ENCODE measurements at places on chromosomes 4 and X.
A peak's percentile ranks its signal among the peaks of the same experiment; 100 is the strongest.

DNA sequence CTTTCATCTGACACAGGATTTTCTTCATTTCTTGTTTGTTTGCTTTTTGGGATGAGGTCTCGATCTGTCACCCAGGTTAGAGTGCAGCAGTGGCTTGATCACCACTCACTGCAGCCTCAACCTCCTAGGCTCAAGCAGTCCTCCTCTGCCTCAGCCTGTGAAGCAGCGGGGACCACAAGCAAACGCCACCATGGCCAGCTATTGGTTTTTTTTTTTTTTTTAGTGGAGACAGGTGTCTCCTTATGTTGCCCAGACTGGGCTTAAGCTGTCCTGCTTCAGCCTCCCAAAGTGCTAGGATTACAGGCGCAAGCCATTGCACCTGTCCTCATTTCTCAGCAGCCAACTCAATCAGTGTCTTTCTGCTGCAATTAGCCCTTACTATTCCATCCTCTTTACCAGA lies 10.3 kb downstream of the SPRY1 start:
- peaks cover 39% of the 10 kb centered on the region for H3K36me3 ChIP-seq
- peak overlapping the region; percentile 20 for H3K27ac ChIP-seq
- no peaks in the 10 kb centered on the region for H3K27me3 ChIP-seq

GRCh38 chrX:136658151-136658550 lies 10.2 kb downstream of the CD40LG start:
- no peak overlapping the region for H3K4me3 ChIP-seq
- DNase-seq = no peak
- H3K36me3 ChIP-seq = no peaks in the 10 kb centered on the region

DNA sequence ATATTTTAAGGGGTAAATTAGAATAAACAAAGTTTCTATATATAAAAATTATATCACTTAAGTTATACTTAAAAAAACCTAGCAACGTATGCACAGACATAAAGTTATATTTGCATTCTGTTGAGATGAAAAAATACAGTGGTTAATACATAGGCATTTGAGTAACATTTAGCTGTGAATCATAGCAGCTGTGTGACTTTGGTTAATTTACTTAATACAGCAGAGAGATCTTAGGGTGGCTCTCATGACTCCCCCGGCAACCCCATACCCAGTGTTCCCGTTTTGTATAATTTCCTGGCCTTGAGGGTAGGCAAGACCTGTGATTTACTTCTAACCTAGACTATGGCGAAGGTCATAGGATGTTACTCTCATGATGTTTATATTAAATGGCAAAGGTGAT lies 504.8 kb downstream of the INPP4B start:
- no peak overlapping the region for H3K4me3 ChIP-seq
- H3K27ac ChIP-seq = no peak overlapping the region
- no peaks in the 10 kb centered on the region for H3K36me3 ChIP-seq
- no peaks in the 10 kb centered on the region for H3K27me3 ChIP-seq
- no peak for DNase-seq

DNA sequence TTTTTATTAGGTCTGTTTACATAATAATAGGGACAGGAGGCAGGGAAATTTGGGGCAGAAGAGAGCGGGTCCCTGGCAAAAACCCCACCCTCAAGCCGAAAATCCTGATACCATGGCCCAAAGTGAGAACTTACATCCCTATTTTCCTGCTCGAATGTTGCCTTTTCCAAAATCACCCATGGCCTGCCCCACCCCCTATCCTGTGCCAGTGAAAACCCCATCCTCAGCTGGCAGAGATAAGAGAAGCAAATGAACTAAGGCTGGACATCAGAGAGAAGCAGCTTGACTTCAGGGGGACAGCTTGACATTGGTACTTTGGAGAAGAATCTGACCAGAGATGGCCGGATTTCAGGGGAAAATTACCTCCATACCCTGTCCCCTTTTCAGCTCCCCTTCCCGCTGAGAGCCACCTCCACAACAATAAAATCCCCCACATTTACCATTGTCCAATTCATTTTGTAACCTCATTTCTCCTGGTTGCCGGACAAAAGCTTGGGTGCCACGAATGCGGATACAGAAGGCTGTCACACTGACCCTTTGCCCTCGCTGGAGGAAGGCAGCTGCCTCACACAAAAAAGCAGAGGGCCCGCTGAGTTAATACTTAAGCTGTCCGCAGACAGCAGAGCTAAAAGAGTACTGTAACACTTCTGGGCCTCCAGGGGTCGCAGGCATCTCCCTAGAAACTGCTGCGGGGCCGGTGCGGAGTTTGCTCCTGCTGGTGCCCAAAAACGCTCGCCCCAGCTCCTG lies 196.2 kb downstream of the SNCA start:
- DNase-seq = no peak
- no peak overlapping the region for H3K4me3 ChIP-seq
- no peaks in the 10 kb centered on the region for H3K4me1 ChIP-seq
- no peaks in the 10 kb centered on the region for H3K27me3 ChIP-seq

- H3K27me3 ChIP-seq = no peaks in the 10 kb centered on the region
- DNase-seq = no peak
- peaks cover 27% of the 10 kb centered on the region for H3K36me3 ChIP-seq
- no peak overlapping the region for H3K27ac ChIP-seq
Measured at GRCh38 chr4:186658657-186659056, 65.0 kb downstream of the FAT1 start.

DNA sequence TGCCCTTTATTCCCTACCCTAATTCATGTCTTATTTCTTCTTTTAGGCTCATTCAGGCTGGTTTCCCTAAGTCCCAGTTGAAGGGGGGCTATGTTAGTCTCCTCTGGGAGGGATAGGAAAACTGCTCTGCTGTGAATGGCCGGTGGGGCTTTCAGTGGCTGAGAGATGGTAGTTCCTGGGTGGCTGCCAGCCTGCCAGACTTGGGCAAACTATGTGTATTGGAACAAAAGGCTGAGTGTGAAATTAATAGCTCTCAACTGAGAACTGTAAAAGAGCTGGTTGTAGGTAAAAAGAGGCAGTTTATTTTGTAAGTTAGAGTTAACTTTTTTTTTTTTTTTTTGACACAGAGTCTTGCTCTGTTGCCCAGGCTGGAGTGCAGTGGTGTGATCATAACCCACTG lies 28.8 kb downstream of the ARHGAP10 start:
- no peak overlapping the region for H3K4me3 ChIP-seq
- no peaks in the 10 kb centered on the region for H3K4me1 ChIP-seq
- DNase-seq = no peak
- H3K27me3 ChIP-seq = no peaks in the 10 kb centered on the region
- H3K27ac ChIP-seq = no peak overlapping the region

DNA sequence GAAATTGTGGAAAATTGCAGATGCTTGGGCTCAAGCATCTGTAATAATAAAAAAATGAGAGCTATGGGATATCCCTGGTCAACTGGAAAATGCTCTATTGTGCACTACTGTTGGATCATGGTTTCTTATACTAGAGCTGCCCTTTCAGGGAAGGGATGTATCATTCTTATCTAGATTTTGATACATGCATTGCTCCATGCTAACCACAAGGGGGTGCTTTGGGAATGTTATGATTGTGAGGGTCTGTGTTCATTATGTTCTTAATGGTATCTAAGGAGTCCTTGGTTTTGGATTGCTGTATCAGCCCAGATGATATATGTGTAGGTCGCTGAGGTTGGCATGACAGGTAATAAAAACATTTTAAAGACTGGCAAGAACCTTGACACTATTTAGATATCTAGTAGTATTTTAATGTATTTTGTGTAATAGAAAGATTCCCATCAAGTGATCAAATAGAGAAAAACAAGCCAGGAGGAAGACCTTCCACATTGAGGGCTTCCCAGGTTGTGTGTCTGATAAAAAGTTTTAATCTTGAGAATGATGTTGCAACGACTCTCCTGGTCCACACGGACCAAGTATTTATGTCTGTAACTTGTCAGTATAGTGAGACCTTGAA lies 49.2 kb upstream of the TLR2 start:
- H3K4me3 ChIP-seq = no peak overlapping the region
- DNase-seq = no peak
- H3K27me3 ChIP-seq = no peaks in the 10 kb centered on the region
- H3K27ac ChIP-seq = no peak overlapping the region
- no peaks in the 10 kb centered on the region for H3K4me1 ChIP-seq
- peaks cover 54% of the 10 kb centered on the region for H3K36me3 ChIP-seq

- DNase-seq = no peak
- no peaks in the 10 kb centered on the region for H3K4me1 ChIP-seq
- H3K4me3 ChIP-seq = no peak overlapping the region
- no peaks in the 10 kb centered on the region for H3K36me3 ChIP-seq
- H3K27me3 ChIP-seq = no peaks in the 10 kb centered on the region
- no peak overlapping the region for H3K27ac ChIP-seq
Measured at GRCh38 chr4:73911746-73912145, 42.6 kb downstream of the CXCL1 start.

GRCh38 chr4:72975488-72975784 lies 94.1 kb downstream of the COX18 start:
- no peak for DNase-seq
- H3K27ac ChIP-seq = no peak overlapping the region
- H3K27me3 ChIP-seq = no peaks in the 10 kb centered on the region
- no peaks in the 10 kb centered on the region for H3K4me1 ChIP-seq

DNA sequence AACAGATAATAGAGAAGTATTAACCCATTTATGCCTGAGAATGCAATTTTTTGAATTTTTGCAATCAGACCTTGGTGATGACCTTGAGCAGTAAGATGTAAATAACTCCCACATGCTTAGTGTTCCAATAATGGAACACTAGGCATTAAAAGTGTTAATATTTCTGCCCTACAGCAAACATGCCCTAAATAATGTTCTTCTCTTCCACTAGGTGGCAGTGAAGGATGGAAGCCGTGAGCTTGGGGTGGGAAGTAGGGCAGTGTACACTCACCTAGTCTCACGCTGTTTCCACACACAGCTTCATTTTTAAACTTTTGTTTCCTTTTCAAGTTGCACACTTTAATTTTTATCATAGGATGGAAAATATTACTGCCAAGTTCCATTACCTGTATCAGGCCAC lies 613.1 kb upstream of the HS3ST1 start:
- no peaks in the 10 kb centered on the region for H3K27me3 ChIP-seq
- H3K36me3 ChIP-seq = no peaks in the 10 kb centered on the region
- DNase-seq = no peak
- H3K27ac ChIP-seq = no peak overlapping the region
